ENCODE measurements at places on chromosomes 11 and 22. TPM values are rescaled to one million over a fixed set of nuclear protein-coding genes. Genes with fewer than 3 reads are reported as not detected.

- no peak for DNase-seq
Observed at GRCh38 chr11:81987829-81988472, 745.7 kb downstream of the FAM181B start.

DNA sequence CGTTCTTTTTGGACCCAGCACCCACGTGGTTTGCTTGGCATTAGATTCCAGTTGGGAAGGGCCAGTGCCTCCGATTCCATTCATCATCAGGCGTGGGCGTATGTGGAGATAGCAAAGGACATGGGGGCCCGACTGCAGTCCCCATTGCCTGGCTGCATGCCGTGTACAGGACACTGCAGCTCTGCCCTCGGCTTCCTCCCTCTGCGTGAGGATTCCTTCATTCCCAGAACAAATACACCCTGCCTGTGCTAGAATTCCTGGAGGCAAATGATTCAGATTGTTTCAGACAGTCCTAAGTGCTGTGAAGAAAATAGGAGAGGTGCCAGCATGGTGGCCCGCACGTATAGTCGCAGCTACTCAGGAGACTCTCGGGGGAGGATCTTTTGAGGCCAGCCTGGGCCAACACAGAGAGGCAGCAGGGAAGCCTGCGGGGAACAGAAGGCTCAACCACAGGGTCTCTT is 15.4 kb downstream of the DERL3 start:
- DNase-seq = no peak

GRCh38 chr11:44960200-44960845 is 9.6 kb upstream of the TP53I11 start:
- DNase-seq = no peak

- no peak for DNase-seq
Observed at GRCh38 chr11:33773404-33773986, 825 bp downstream of the FBXO3 start.

GRCh38 chr11:2886191-2886894 is 768 bp upstream of the CDKN1C start:
- no peak for DNase-seq

Gene CEND1
- 0.27 TPM for total RNA-seq

Gene SPCS2
- total RNA-seq = 155 TPM

All from osteocyte (in vitro differentiated cells).